ENCODE measurements at places on chromosomes 13 and 19. TPM values are rescaled to one million over a fixed set of nuclear protein-coding genes. Genes with fewer than 3 reads are reported as not detected.
A peak's percentile ranks its signal among the peaks of the same experiment; 100 is the strongest.

DNA sequence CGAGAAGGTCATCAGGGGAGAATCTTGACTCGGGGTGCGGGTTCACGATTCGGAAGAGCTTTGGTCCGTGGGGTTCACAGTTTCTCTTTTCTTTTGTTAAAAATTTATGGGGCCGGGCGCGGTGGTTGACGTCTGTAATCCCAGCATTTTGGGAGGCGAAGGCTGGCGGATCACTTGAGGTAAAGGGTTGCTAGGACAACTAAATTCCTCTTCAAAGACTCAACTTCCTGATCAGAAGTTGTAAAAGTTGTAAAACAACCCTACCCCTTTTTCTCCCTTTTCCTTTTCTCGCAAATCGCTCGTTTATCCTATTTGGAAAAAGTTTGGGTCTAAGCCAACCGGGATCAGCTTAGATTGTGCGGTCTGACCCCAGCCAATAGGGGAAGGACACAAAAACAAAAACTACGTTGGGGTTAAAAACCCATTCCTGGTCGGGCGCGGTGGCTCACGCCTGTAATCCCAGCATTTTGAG is 673 bp downstream of the ZNF486 start:
- H3K4me3 ChIP-seq, result peak overlapping the region; percentile 99
- peaks cover 9% of the 10 kb centered on the region for H3K4me1 ChIP-seq
- peak overlapping the region; percentile 99 for H3K27ac ChIP-seq
- no peaks in the 10 kb centered on the region for H3K27me3 ChIP-seq

LHB gene
- total RNA-seq, result not detected

GRCh38 chr19:31304831-31305312 is 44.4 kb downstream of the TSHZ3 start:
- H3K4me1 ChIP-seq, result no peaks in the 10 kb centered on the region
- H3K4me3 ChIP-seq, result no peak overlapping the region
- no peaks in the 10 kb centered on the region for H3K36me3 ChIP-seq
- DNase-seq, result no peak
- no peak overlapping the region for H3K27ac ChIP-seq

DNA sequence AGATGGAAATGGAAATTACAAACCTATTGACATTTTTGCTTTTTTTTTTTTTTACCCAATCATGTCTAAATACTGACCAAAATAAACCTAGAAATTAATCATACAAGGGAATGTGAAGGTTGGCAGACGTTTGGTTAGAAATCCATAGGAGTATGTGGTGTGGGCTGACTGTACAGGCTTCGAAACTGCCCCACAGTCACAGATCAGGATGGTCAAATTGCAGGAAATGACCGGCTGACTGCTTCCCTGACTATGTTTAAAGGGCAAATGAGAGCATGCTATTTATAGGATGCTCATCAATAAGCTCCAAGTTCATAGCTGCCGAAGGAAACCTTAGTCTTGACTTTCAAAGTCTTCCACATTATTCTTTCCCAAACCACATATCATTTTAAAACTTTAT is 118.4 kb downstream of the COG6 start:
- H3K27ac ChIP-seq, result no peak overlapping the region
- peaks cover 22% of the 10 kb centered on the region for H3K4me1 ChIP-seq
- H3K36me3 ChIP-seq, result peaks cover 7% of the 10 kb centered on the region
- no peak for DNase-seq
- no peak overlapping the region for H3K4me3 ChIP-seq

ZNF569 gene
- 6.2 TPM for total RNA-seq

DNA sequence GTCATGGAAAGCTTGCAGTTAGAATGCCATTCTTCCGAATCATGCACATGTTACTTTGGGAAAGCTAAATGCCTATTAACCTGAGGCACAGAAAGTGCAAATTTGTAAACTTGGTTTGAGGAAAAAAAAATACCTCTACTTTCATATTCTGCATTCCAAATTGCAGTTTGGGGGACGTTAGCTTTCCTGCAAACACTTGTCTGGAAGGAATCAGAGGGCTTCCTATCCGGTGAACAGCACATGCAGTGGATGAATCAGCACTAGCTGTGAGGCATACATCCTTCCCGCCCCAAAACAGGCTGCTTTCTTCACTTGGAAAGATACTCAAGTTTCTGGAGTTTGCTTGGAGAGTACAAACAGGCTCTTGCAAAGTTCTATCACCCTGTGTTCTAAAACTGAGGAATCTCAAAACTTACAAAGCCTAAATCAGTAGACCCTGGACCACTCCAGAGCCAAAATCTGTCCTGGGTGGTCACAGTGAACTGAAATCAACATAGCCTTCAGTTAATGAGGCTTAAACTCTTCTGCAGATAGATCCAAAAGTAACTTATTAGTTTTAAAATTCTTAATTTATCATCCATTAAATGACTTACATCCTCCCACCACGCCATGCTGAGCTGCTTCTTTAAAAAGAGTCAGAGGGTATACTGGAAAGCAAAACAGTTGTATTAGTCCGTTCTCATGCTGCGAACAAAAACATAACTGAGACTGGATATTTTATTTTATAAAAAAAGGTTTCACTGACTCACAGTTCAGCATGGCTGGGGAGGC is 802.3 kb upstream of the ARGLU1 start:
- H3K36me3 ChIP-seq, result no peaks in the 10 kb centered on the region
- no peaks in the 10 kb centered on the region for H3K27me3 ChIP-seq
- peak overlapping the region; percentile 73 for H3K27ac ChIP-seq
- DNase-seq, result no peak

- no peak overlapping the region for H3K4me3 ChIP-seq
- H3K4me1 ChIP-seq, result peaks cover 39% of the 10 kb centered on the region
- H3K27ac ChIP-seq, result no peak overlapping the region
- peaks cover 7% of the 10 kb centered on the region for H3K36me3 ChIP-seq
These were observed 20.3 kb downstream of the NFIC start for GRCh38 chr19:3386447-3387234.

LRRC25 gene
- not detected for total RNA-seq

FSD1 gene
- 13.3 TPM for total RNA-seq

DNA sequence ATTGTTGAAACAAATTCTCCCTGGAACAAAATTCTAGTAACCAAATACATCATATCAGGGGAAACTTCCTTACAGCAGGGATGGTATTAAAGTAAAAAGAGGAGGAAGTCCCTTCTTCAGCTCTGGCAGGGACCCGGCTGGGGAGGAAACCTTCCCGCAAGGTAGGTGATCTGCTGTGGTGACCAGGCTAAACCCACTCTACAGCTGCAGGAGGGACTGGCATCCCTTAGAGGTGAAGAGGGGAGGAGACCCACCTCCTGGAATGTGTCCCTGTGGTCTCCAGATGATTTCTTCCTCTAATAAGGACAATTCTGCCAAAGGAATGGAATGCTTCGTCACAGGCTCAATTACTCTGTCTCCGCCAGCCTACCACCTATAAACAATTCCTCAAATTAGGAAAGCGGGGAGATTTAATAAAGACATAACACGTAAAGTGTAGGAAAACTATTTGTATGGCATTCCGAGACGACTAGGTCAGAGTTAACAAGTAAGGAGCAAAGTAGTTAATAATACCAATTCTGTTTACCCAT is 637 bp upstream of the PDS5B start:
- H3K27me3 ChIP-seq, result no peaks in the 10 kb centered on the region
- no peak for DNase-seq
- peak overlapping the region; percentile 71 for H3K27ac ChIP-seq
- H3K4me3 ChIP-seq, result peak overlapping the region; percentile 79
- no peaks in the 10 kb centered on the region for H3K36me3 ChIP-seq

GRCh38 chr13:98565726-98566565 is 11.0 kb downstream of the STK24 start:
- H3K4me3 ChIP-seq, result peak overlapping the region; percentile 35

CPB2 gene
- not detected for total RNA-seq

FXYD1 gene
- not detected for total RNA-seq

- no peaks in the 10 kb centered on the region for H3K27me3 ChIP-seq
- H3K36me3 ChIP-seq, result no peaks in the 10 kb centered on the region
- no peak for DNase-seq
- H3K4me3 ChIP-seq, result no peak overlapping the region
- H3K27ac ChIP-seq, result peak overlapping the region; percentile 21
These were observed 45.1 kb upstream of the FARP1 start for GRCh38 chr13:98097749-98098148.

ZNF221 gene
- 9.2 TPM for total RNA-seq

ATP8A2 gene
- total RNA-seq, result 1.1 TPM

FREM2 gene
- total RNA-seq, result 0.37 TPM

CCDC159 gene
- total RNA-seq, result 22.4 TPM

DNA sequence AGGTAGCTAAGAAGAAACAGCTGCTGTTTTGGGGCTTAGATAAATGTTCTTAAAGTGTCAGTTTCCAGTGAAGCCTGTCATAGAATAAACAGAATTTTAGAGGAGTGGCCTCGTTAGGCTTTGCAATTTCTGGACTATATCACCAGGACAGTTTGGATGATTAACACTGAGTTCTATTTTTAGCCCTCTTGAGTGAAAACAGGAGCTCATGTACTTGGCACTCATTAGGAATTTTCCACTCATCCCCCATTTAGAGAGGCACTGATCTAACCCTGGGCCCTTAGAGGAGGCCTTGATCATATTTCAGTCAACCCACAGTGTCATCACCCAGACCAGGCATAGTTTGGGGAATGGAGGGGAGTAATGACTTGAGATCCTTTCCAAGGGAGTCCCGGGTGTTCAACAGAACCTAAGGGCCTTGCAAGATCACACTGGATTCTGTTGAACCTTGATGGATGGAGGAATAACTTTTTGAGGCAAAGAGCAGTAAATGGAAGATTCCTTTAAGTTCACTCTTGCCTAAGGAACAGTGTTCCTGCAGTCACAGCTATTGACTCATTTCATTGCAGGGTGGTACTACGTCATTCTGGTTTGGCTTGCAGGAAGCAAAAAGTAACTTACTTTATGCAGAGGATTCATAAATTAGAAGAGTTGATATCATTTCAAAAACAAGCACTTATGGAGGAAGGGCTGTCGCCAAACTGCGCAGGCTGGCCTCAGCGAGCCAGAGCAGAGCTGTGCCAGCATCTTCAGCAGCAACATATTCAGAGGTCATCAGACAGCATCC is 160.2 kb downstream of the SLC7A1 start:
- no peak overlapping the region for H3K27ac ChIP-seq
- no peak overlapping the region for H3K4me3 ChIP-seq
- H3K36me3 ChIP-seq, result no peaks in the 10 kb centered on the region
- H3K27me3 ChIP-seq, result peaks cover 23% of the 10 kb centered on the region
- no peak for DNase-seq

DNA sequence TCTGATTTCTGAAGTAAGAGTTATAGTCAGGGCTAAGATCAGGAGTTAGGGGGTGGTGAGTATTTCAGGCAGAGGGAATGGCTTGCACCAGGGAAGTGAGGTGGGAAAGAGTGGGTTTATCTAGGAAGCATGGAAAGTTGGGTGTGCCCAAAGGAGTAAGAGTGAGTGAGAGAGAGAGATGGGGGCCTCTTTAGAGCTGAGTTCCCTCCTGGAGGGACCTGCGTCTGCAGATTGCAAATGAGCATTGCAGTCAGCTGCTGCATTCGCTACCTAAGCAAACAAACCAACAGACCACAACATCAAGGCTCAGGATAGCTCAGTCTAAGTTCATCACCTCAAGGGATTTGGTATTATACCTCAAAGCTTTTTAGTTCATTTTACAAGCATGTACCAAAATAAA is 405.8 kb downstream of the FGF9 start:
- DNase-seq, result no peak
- no peak overlapping the region for H3K4me3 ChIP-seq
- no peaks in the 10 kb centered on the region for H3K4me1 ChIP-seq
- H3K27ac ChIP-seq, result no peak overlapping the region

ACP5 gene
- total RNA-seq, result 1.3 TPM

PGLYRP2 gene
- total RNA-seq, result not detected

CBARP gene
- total RNA-seq, result 7.0 TPM

- peaks cover 3% of the 10 kb centered on the region for H3K36me3 ChIP-seq
- peaks cover 27% of the 10 kb centered on the region for H3K4me1 ChIP-seq
- DNase-seq, result no peak
- peak overlapping the region; percentile 100 for H3K27ac ChIP-seq
These were observed 933 bp upstream of the UQCR11 start for GRCh38 chr19:1606138-1606651.

DNA sequence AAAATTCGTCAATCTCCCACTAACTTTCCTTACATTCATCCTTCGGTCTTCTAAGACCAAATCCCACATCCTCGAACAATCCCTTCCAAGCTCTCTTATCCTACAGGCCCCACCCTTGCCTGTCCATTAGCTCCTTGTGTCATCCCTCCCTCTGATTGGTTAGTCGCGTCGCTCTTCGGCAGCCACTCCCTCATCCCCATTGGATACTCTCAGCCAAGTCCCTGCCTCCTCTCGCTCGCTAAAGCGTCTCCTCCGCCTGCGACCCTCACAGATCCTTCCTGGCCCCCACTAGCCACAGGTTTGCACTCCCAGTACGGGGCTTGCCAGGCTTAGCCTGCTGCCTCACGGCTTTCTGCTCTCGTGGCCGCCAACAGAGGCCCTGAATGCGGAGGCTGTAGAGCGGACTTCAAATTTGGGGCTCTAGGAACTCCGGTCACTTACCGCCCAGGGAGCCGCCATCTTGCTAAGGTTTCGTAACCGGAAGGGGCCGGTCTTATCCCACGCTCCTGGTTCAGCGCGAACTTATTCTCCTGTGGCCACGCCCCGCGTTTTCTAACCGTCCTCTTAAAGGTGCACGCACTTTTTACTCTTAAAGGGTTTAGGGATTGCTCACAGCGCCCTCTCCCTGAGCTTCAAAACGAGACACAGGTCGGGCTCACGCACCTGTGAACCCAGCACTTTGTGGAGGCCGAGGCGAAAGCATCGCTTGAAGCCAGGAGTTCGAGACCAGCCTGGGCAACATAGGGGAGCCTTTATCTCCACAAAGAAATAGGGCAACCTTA is at the start of gene DMAC2:
Gene DMAC2 (minus strand): TSS at position 472 of the 782 bp plus-strand sequence. CDS start 13 bp downstream, at position 459.
- H3K27ac ChIP-seq, result peak within 1 kb of the TSS; percentile 24
- H3K4me1 ChIP-seq, result peaks cover 11% of the 10 kb centered on the region
- H3K27me3 ChIP-seq, result peaks cover 7% of the 10 kb centered on the region

LYPD3 gene
- total RNA-seq, result 0.27 TPM

MCEMP1 gene
- not detected for total RNA-seq

DNA sequence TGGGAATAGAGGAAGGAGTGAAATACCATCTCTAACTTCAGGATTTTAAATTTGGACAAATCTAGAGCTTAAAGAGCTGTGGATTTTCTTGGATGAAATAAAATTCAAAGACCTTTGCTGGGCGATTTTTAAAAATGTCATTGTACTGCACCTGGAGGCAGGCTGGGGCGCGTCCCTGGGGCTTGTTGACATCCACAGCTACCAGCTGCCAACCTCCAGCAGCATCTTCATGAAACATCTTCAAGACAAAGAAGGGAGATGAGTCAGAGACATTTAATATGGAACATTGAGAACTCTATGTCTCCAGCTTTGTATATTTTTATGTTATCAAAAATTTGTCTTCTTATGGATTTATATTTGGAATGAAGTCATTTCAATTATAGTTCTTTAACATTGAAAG is 132.5 kb downstream of the NALCN start:
- no peak overlapping the region for H3K27ac ChIP-seq
- H3K36me3 ChIP-seq, result peaks cover 54% of the 10 kb centered on the region
- no peaks in the 10 kb centered on the region for H3K27me3 ChIP-seq
- peaks cover 20% of the 10 kb centered on the region for H3K4me1 ChIP-seq

KLK12 gene
- total RNA-seq, result not detected

DNA sequence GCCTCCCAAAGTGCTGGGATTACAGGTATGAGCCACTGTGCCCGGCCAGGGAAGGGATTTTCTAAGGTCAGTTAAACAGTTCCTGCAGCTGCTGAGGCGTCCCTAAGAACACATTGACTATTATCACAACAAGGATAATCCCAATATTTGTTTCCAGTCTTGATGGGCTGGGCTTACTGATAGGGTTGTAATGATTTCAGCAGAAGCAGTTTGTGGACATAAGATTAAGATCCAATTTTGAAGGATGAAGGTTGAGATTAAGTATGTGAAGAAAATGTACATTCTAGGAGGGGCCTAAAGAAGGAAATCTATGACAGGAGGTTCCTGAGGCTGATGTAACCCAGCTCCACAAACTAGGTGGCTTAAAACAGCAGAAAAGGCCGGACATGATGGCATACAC is 10.7 kb upstream of the CCDC124 start:
- H3K36me3 ChIP-seq, result no peaks in the 10 kb centered on the region
- no peak for DNase-seq
- peaks cover 8% of the 10 kb centered on the region for H3K27me3 ChIP-seq
- H3K27ac ChIP-seq, result no peak overlapping the region
